ENCODE measurements at places on chromosomes 5 and 9.

DNA sequence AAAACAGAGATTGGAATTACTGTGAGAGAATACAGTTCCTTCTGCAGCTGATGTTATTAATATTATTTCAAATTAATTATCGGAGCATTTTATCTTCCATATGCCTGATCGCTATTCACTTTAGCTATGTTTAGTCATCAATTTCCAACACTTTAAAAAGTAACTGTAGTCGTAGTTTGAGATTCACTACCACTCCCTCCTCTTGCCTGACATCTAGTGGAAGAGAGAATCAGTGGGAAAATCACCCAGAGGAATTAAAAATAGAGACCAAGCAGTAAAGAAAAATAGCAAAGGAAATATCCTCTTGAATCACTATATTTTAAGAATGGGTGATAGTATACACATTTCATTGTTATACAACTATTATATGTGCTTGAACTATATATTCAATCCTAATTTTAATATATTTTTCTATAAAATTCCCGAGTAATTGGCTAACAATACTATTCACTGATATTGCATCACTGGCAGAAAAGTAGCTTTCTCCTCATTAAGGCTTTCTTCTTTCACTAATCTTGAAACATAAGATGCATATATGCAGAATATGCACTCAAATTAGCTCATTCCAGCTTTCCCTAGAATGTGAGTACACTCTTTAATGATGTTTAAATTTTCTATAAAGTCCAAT lies 708.7 kb downstream of the CDH9 start:
- DNase-seq, result no peak

- no peak for DNase-seq
Measured at GRCh38 chr5:37120270-37120669, 128.9 kb downstream of the CPLANE1 start.

DNA sequence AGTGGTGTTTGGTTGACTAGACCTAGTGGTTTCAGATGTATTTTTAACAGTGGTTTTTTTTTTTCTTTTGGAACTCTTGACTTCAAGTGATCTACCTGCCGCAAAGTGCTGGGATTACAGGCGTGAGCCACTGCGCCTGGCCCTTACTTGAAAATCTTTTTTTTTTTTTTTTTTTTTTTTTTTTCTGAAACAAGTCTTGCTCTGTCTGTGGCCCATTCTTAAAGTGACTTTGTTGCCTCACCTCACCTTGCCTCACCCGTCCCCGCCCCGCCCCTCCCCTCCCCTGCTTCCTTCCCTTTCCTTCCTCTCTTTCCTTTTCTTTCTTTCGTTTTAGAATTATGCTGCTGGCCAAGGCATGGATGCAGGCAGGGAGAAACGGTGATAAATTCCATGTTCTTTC lies 26.0 kb downstream of the GPBP1 start:
- DNase-seq, result no peak

- no peak for DNase-seq
Measured at GRCh38 chr9:89375191-89375760, 57.0 kb downstream of the SECISBP2 start.

- DNase-seq, result no peak
Measured at GRCh38 chr9:77013206-77013931, 6.1 kb upstream of the FOXB2 start.

All from pulmonary artery endothelial cell (primary cell).